ENCODE measurements at places on chromosomes 7 and 10.
A peak's percentile ranks its signal among the peaks of the same experiment; 100 is the strongest.

- DNase-seq = no peak
Measured at GRCh38 chr7:2939193-2939885, 95.2 kb upstream of the GNA12 start.

- peak; percentile 30 for DNase-seq
Measured at GRCh38 chr7:144821067-144821466, 14.8 kb downstream of the TPK1 start.

- no peak for DNase-seq
Measured at GRCh38 chr7:40316176-40316575, 181.4 kb downstream of the SUGCT start.

- DNase-seq = no peak
Measured at GRCh38 chr7:18119985-18120384, 92.3 kb upstream of the PRPS1L1 start.

DNA sequence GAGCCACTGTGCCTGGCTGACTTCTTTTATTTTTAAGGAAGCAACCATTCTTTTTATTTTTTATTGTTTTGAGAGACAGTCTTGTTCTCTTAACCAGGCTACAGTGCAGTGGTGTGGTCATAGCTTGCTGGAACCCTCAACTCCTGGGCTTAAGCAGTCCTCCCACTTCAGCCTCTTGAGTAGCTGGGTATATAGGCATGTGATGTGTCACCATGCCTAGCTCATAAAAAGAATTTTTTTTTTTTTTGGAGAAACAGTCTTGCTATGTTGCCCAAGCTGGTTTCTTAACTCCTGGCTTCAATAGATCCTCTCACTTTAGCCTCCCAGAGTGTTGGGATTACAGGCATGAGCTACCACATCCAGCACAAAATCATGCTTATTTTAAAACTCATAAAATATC, 5.8 kb downstream of the MCU start:
- no peak for DNase-seq

- DNase-seq = no peak
Measured at GRCh38 chr7:103445228-103446048, 569 bp downstream of the SLC26A5 start.

DNA sequence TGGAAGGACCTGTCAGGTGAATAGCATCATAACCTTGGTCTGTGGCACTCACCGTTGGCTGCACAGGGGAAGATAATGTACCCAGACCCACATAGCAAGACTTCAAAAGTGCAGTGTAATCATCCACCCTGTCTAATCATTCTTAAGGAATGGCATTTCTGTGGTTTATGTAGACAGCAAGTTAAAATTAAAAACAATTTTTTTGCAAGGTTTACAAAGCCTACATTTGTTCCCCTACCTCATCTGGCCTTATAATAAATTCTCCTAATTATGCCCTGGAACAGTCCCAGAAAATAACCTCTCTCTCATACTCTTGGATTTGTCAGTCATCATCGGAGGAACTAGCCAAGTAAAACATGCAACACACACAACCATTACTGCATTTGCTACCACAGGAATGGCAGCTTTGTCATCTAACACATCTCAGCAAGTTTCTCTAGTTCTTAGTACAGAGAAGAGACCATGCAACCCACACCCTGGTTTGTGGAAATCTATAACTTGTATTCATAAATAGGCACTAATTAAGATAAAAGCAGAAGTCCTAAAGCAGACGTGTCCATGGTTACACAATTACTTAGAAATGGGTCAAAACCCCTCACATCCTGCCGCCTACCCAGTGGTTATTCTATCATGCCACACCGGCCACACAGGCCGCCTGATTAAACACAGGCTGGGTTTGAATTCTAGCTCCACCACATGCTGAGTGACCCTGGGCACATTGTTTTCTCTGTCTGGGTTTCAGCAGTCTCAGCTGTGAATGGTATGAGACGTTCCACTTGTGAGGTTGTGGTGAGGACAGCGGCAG, 19.1 kb downstream of the ABLIM1 start:
- no peak for DNase-seq

DNA sequence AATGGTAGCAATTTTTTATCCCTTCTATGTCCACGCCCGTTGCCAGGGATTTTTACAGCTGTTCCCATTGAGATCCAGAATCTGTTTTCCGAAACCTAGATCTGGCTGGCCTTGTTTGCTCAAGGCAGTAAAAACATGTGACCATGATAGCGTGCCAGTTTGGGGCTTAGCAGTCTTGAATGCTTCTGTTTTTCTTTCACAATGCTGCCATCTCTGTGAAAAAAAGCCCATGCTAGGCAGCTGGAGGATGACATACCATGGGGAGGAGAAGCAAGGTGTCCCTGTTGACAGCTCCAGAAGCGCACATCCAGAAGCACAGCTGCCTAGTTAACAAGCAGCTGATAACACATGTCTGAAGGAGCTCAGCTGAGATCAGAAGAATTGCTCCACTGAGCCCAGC, 2.2 kb upstream of the ZNF92 start:
- DNase-seq = no peak

- DNase-seq = no peak
Measured at GRCh38 chr7:26490640-26491624, 199.3 kb downstream of the SNX10 start.

DNA sequence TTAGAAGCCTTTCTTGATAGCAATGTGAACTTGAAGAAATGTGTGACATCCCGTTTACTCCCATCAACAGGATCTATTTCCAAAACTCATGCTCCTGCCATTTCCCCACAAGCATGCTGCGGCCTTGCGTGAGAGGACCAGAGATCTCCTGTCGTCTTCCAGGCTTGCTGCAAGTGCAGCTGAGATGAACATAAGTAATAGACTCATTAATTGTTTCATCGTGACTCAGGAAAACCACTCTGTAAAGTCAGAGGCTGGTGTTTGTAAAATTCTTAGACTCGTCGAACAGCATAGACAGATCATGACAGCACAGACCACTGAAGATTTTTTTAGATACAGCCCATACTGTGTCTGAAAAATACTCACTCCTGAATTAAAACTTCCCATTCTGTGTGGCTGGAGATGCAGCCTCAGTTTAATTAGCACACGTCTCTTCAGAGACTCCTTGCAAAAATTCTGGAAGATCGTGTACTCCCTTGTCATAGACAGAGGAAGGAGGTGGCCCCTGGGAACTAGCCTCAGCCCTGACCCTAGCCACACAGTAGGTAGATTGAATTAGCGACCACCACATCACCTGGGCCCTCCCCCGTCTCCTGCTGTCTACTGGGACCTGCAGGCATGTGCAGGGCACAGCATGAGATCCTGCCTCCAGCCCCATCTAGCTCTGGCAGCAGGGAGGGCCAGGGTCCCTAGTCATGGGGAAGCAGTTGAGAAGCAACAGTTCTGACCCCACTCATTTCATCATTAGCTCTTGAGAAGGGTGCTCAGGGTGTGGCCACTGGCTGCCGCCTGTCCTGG, 226.0 kb downstream of the CELF2 start:
- DNase-seq = no peak
